ENCODE measurements at places on chromosomes 5 and 9.

- DNase-seq = peak; percentile 11
These were observed 89.5 kb upstream of the GRIA1 start for GRCh38 chr5:153400931-153401330.

DNA sequence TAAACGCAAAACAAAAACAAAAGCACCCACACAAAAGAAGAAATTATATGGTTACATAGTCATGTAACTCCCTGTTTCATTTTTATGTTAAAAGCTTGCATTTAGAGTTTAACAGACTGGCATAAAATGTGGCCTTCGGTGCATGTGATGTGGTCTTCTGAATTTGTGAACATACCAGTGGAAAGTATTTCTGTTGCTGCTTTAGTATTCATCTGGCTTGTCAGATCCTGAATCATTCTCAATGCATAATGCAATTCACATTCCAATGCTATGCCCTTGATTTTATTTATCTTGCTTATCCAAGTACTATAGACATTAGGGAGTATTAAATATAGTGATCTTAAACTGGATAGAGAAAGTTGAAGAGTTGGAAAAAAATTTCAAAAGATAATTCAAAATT is 740.2 kb upstream of the ZNF608 start:
- no peak for DNase-seq

GRCh38 chr9:1300941-1301340 is 250.8 kb downstream of the DMRT2 start:
- DNase-seq = no peak

- DNase-seq = no peak
These were observed 387.0 kb upstream of the DMAC1 start for GRCh38 chr9:8186560-8186959.

GRCh38 chr9:101307051-101307450 is 77.8 kb downstream of the BAAT start:
- no peak for DNase-seq
